GM20000 (cell line): ENCODE measurements at places on chromosomes 1 and 21.

DNA sequence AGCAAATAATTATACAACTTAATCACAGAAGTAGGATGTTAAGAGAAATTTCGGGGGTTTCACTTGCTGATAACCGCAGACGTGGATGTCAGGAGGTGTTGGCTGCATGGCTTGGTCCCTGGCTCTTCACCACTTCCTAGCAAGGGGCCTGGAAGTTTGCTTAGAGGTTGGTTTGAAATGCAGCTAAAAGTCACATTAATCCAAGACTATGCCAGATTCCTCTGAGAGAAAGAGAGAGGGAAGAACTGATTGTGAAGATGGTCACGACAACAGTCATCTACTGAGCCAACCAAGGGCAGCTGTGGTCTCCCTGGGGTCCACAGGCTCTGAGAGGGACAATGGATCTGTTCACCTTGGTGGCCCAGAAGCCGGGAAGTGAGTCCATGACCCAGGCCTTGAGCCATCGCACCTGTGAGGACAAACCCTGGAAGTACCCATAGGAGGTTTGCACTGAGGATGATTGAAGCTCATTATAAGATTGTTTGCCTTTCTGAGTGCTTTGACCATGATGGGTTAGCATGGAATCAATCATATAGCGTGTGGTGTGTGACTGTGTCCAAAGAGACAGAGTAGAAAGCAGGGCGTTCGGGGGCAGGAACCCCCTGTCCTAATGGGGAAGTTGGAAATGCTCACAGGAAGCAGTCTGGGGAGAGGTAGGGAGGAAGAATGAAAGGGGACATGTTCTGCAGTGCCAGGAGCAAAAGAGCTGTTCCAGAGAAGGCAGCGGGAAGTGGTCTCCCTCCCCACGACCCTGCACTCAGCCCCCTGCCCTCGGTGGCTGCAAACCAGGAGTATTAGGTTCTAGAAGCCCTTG, 47.1 kb downstream of the UMODL1 start:
- DNase-seq, result no peak

GRCh38 chr1:15958793-15959192, 17.1 kb downstream of the ZBTB17 start:
- DNase-seq, result no peak

DNA sequence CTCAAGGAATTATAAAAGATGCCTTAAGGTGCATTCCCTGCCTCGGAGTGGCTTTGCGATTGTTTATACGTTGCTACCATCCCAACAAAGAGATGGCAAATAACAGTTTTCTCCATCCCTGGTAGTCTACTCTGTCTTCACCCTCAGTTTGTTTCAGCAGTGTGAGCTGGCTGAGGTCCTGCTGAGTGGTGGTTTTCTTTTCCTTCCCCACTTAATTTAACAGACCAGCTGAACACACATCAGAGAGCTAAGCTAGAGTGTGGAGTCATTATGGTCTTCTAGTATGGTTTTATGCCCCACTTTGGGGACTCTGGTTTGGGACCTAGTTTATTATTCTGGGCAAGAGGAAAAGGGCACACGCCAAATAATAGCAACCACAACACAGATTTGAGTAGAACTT, 2.2 kb downstream of the PIGV start:
- DNase-seq, result no peak

GRCh38 chr1:77168358-77168757, 50.9 kb downstream of the PIGK start:
- DNase-seq, result no peak

- DNase-seq, result peak; percentile 81
These were observed 15.6 kb downstream of the UTP11 start for GRCh38 chr1:38028105-38028591.

DNA sequence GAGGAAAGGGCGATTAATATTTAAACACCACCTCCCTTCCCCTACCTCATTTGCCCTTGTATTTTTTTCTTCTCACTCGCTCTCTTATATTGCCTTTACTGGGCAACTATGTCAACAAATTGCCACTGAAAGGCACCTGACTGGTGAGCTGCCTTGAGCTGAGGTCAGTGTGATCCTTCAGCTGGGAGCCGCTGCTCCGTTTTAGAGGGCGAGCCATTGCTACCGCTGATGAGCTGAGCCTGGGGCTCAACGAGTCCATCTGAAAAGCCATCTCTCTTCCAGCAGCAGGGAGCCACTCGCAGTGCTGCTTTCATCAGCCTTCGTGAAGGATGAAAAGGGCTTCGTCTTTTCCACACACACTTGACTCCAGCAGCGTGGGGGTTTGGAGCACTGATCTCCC, 108.0 kb upstream of the KIF26B start:
- no peak for DNase-seq

GRCh38 chr1:30305519-30305918, 417.9 kb downstream of the MATN1 start:
- DNase-seq, result no peak

- DNase-seq, result no peak
These were observed 964.6 kb downstream of the BRINP3 start for GRCh38 chr1:189513091-189513490.

DNA sequence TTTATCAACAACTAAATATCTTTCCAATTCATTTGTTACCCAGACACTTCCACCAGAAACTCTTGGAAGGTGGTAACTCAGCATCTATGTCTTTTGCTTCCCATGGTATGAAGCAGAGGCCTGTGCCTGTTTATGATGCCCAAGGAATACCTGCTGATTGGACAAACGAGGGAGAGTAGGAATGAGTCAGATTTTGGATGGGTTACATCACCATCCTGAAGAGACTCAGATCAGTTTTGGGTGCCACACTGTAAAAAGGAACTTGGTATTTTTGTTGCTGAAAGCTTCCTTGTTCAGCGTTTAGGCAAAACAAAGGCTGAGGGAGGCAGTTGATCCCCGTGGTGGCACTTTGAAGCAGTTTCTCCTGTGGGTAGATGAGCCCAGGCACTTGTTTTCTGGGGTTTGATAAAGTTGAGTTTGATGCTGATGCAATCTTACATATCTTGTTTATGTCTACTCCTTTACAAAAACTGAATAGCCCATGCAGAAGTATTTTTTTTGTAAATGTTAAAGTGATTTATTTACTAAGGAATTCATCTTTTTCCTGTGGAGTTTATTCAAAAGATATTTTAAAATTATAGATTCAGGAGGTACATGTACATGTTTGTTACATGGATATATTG, 26.7 kb upstream of the CYP4X1 start:
- DNase-seq, result no peak

DNA sequence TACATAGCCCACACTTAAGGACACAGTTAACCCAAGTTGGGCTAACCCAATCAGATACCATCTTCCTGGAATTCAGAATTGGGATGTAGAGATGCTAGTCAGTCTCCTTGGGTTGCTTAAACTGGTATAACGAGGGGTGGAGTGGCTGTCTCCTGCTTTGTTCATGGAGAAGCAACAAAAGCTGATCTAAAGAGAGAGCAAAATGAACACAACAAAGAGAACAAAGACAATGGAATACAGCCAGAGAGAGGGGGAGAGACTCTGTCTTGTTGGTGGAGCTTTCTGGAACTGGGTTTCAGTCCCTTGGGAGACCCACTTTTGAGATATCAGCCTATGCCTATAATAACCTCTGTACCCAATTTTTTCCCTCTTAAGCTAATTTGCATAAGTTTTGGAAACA, 138.1 kb downstream of the ATG4C start:
- no peak for DNase-seq

DNA sequence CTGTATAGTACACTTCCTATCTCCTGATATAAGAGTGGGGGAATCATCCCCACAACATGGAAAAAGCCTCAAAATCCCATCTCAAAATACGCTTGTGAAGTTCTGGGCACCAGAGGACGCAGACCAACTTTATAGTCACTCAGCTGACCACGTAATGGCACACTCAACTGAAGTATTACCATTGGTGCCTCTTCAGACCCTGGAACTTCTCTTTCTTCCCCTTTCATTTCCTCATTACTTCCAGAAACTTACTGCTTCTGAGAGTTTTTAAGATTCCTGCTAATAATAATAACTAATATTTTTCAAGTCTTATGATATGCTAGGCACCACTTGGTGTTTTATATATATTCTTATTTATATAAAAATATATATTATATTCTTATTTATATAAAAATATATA, 202.6 kb downstream of the PTPRC start:
- no peak for DNase-seq

GRCh38 chr1:155776414-155776813, 80.6 kb downstream of the GON4L start:
- no peak for DNase-seq

GRCh38 chr1:98049370-98050135, 128.7 kb upstream of the DPYD start:
- DNase-seq, result no peak

DNA sequence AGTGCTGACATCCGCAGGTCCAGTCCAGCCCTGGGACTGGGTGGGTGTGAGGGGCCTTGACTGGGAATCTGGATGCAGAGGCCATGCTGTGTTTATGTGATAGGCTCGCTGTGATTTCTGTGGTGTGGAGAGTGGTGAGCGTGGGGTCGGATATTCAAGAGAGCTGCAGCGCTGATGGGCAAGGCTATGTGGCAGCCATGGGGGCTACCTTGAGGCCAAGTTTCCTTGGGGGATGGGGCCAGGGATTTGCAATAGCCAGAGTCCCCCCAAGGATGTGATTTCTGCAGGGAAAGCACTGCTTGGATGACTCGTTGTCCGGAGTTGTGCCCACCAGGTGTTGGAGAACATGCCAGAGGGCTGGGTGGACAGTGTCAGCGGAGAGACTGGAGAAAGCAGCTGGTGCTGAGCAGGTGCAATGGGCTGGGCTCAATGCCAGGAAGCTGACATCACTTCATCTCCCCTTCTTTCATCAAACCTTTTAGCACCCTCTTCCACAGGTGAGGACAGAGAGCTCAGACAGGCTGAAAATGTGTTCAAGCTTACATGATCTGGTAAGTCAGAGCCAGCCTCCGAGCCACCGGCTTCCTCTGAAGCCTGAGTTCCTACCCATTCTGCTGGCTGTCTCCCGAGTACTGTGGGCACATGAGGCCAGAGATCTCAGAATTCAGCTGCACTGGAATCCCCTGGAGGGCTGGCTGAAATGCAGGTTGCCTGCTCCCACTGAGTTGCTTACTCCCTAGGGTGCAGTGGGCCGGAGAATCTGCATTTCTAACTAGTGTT, 132.9 kb downstream of the RHOU start:
- no peak for DNase-seq
